ENCODE measurements at places on chromosomes 12 and 14. TPM values are rescaled to one million over a fixed set of nuclear protein-coding genes. Genes with fewer than 3 reads are reported as not detected.

Gene PIANP
- total RNA-seq = not detected

Gene EFS
- 0.67 TPM for total RNA-seq

DNA sequence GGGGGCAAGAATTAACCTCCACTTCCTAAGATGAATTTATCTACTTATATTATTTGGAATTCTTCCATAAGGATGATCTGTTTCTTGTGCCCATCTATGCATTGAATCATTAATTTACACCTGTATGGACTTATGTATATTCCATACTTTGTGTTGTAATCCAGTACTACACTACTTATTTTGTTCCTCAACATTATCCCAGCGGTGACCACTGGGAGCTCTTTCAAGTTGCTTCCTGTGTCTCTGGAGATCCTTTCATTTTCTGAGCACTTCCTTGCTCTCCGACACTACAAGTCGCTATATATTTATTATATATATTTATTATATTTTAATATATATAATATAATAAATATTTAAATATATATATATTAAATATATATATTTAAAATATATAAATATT lies 54.9 kb upstream of the SCN8A start:
- H3K4me3 ChIP-seq = no peak overlapping the region
- no peaks in the 10 kb centered on the region for H3K4me1 ChIP-seq
- no peak for DNase-seq
- H3K27ac ChIP-seq = no peak overlapping the region
- no peaks in the 10 kb centered on the region for H3K36me3 ChIP-seq
- no peaks in the 10 kb centered on the region for H3K27me3 ChIP-seq

- no peaks in the 10 kb centered on the region for H3K4me1 ChIP-seq
- H3K27me3 ChIP-seq = no peaks in the 10 kb centered on the region
- DNase-seq = no peak
- H3K27ac ChIP-seq = no peak overlapping the region
Measured at GRCh38 chr12:124445121-124445718, 122.2 kb downstream of the NCOR2 start.

Gene GPR162
- total RNA-seq = 2.1 TPM

- no peak overlapping the region for H3K27ac ChIP-seq
- no peaks in the 10 kb centered on the region for H3K27me3 ChIP-seq
Measured at GRCh38 chr12:53809005-53809404, 57.2 kb upstream of the CISTR start.

DNA sequence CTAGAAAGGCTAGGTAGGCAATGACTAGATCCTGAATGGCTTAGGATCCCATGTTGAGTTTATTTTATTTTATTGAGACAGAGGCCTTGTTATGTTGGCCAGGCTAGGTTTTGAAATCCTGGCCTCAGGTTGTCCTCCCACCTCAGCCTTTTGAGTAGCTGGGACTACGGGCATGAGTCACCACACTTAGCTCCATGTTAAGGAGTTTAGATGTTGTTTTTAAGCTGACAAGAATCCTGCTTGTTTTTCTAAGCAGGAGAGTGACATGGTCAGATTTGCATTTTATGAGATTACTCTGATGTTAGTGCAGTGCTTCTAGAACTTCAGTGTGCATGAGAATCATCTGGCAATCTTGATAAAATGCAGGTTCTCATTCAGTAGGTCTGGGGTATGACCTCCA lies 14.5 kb downstream of the CCDC198 start:
- H3K36me3 ChIP-seq = peaks cover 13% of the 10 kb centered on the region
- DNase-seq = no peak
- no peaks in the 10 kb centered on the region for H3K4me1 ChIP-seq
- no peak overlapping the region for H3K4me3 ChIP-seq

- H3K4me3 ChIP-seq = no peak overlapping the region
- no peaks in the 10 kb centered on the region for H3K36me3 ChIP-seq
- no peaks in the 10 kb centered on the region for H3K4me1 ChIP-seq
Measured at GRCh38 chr12:125434936-125435443, 369.8 kb downstream of the AACS start.

DNA sequence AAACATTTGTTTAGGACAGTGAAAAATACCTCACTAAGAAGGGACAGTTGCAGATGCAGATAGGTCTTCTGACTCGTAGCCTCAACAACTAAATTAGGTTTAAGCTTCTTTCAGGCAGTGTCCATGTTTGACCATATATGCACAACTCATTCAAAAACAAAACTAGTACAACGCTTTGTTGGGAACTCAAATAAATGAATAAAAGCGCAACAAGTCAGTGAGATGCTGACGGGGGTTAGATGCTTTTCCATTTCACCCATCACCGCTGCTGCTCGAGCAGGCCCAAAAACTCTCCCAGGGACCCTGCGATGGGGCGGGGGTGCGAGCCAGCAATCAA lies 633 bp downstream of the RPAP3 start:
- H3K27ac ChIP-seq = peak overlapping the region; percentile 98
- no peaks in the 10 kb centered on the region for H3K27me3 ChIP-seq
- peaks cover 6% of the 10 kb centered on the region for H3K36me3 ChIP-seq
- DNase-seq = no peak

Gene SIX4
- 0.17 TPM for total RNA-seq

GRCh38 chr14:76829013-76829365 lies 2.8 kb downstream of the LRRC74A start:
- no peak overlapping the region for H3K4me3 ChIP-seq
- H3K36me3 ChIP-seq = no peaks in the 10 kb centered on the region
- H3K27ac ChIP-seq = no peak overlapping the region
- DNase-seq = no peak
- H3K27me3 ChIP-seq = no peaks in the 10 kb centered on the region

Gene HNF1A
- total RNA-seq = 12.8 TPM

Gene GARIN6
- not detected for total RNA-seq

Gene SETD1B
- 7.9 TPM for total RNA-seq

GRCh38 chr12:84172823-84173424 lies 739.7 kb downstream of the SLC6A15 start:
- no peak overlapping the region for H3K4me3 ChIP-seq
- H3K36me3 ChIP-seq = no peaks in the 10 kb centered on the region
- no peak for DNase-seq
- no peak overlapping the region for H3K27ac ChIP-seq

Gene ZBTB42
- 9.4 TPM for total RNA-seq

DNA sequence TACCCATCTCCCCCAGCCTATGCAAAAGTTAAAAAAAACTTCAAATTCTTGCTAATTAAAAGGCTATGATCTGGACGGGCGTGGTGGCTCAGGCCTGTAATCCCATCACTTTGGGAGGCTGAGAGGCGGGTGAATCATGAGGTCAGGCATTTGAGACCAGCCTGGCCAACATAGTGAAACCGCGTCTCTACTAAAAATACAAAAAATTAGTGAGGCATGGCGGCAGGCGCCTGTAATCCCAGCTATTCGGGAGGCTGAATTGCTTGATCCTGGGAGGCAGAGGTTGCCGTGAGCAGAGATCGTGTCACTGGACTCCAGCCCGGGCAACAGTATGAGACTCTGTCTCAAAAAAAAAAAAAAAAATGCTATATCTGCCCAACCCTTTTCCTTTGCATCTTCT lies 925.4 kb downstream of the GALC start:
- no peaks in the 10 kb centered on the region for H3K27me3 ChIP-seq
- DNase-seq = no peak
